ENCODE measurements at places on chromosomes 5 and 9.

- DNase-seq, result no peak
These were observed 28.3 kb upstream of the STOM start for GRCh38 chr9:121398374-121398773.

GRCh38 chr9:98144631-98145030 is 25.6 kb upstream of the TRIM14 start:
- DNase-seq, result no peak

DNA sequence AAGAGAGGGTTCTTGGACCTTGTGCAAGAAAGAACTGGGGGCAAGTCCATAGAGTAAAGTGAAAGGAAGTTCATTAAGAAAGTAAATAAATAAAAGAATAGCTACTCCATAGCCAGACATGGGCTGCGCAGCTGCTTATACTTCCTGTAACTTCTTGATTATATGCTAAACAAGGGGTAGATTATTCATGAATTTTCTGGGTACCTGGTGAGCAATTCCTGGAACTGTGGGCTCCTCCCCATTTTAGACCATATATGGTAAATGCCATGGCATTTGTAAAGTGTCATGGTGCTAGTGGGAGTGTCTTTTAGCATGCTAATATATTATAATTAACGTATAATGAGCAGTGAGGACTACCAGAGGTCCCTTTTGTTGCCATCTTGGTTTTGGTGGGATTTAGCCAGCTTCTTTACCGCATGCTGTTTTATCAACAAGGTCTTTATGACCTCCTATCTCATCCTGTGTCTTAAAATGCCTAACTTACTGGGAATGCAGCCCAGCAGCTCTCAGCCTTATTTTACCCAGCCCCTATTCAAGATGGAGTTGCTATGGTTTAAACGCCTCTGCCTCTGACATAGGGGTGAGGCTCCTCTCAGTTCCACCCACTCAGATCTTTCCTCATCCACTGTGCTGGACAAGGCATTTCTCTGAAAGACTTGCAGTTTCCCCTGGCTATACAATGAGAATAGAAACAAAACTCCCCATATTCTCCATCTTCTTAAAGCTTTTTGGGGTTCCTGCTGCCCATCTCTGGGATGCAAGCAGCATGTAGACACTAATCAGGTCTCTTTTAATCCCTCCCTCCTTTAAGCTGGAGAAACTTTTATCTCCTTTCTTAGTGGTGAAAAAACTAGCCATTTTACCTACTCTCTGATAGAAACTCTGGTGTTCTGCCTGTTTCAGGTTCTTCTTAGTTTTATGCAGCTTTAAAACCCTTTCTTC is 91.2 kb downstream of the ARRDC3 start:
- DNase-seq, result no peak

- DNase-seq, result no peak
These were observed 69.0 kb downstream of the MVB12B start for GRCh38 chr9:126395439-126396212.

DNA sequence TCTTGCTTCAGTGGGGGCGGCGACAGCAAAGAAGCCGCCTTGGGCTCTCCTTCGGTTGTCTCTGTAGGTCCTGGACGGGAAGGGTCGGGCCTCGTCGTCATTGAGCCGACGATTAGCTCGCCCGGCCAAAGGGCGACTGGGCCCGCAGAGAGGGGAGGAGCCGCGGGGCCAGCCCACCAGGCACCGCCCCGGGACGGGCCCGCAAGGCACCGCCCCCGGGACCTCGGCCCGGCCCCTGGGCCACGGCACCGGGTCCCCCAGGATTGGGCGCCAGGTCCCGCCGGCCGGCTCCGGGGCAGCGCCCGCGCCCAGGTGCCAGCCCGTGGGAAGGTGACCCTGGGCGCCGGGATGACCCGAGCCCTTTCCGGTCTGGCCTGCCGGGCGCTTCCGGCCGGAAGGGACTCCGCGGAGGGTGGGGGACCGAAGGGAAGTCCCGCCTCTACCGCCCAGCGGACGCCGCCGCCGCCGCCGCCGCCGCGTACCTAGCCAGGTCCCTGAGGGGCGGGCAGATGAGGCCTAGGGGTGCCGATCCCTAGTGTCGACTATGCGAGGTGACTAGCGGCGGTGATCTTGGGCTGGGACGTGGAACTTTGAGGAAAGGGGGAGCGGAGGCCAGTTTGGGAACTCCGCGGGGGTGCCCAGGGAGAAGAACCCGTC is at the start of the genes GBA2 and RGP1:
TSS of gene GBA2 (minus strand) at position 371 of the 657 bp plus-strand sequence. CDS start 524 bp downstream, outside the sequence.
TSS of gene RGP1 (plus strand) at position 430 of the 657 bp plus-strand sequence. CDS start 469 bp downstream, outside the sequence.
- peak; percentile 88 for DNase-seq

DNA sequence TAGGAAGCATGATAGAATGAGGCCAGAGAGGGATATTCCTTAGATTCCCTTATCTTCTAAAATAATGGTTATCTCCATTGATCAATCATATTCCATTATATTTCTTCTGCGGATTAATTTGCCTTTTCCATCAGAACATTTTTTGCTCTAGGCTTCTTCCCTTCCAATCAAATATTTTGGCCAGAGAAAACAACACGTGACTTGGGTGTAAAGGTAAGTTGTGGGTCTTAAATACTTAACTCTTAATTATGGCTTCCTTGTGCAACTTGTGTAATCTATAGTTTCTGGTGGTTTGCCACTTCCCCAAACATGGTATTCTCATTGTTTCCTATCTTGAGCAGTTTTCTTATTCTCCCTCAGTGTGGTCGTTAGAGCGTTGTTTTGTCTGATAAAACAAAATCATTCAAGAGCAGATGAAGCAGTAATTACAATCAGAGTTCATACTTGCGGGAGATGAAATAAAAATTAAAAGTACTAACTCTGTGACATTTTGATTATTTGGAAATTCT is 889.3 kb downstream of the MAT2B start:
- DNase-seq, result no peak

- no peak for DNase-seq
These were observed 237.4 kb downstream of the NR3C1 start for GRCh38 chr5:143166090-143166489.

DNA sequence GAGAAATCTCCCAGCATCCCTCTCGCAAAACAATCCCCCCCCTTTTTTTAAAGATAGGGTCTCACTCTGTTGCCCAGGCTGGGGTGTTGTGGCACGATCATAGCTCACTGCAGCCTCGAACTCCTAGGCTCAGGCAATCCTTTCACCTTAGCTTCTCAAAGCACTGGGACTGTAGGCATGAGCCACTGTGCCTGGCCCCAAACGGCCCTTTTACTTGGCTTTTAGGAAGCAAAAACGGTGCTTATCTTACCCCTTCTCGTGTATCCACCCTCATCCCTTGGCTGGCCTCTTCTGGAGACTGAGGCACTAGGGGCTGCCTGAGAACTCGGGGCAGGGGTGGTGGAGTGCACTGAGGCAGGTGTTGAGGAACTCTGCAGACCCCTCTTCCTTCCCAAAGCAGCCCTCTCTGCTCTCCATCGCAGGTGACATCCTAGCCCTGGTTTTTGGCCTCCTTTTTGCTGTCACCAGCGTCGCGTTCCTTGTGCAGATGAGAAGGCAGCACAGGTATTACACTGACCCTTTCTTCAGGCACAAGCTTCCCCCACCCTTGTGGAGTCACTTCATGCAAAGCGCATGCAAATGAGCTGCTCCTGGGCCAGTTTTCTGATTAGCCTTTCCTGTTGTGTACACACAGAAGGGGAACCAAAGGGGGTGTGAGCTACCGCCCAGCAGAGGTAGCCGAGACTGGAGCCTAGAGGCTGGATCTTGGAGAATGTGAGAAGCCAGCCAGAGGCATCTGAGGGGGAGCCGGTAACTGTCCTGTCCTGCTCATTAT is 6.8 kb downstream of the CA9 start:
- DNase-seq, result no peak

DNA sequence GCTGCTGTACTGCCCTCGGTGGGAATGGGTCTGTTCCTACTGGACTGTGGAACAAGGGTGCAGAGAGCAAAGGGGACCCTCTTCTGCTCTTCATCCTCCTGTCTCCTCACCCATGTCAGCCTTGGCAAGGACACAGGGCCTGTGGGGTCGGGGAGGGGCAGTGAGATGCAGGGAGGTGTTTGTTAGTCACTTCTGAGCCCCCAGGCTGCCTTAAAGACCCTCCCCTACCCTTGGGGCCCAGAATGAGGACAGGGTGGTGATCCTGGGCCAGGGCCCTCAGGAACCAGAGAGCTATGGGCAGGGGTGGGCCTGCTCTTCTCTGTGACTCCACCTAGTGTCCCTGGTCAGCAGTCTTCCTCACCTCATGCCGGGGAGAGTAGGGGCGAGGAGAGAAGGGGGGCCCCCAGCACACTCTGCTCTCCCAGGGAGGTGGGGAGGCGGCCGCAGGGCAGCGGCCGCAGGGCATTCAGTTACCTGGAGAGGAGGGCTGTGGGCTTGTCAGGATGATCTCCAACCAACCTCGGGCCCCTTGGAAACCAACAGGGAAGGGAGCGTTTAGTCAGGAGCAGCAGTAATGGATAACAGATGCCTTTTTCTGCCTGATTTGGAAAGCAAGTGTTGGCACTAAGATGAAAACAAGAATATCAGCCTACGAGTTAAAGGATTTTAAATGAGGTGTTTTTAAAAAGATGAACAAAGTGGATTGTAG is 62.0 kb upstream of the GARNL3 start:
- no peak for DNase-seq

DNA sequence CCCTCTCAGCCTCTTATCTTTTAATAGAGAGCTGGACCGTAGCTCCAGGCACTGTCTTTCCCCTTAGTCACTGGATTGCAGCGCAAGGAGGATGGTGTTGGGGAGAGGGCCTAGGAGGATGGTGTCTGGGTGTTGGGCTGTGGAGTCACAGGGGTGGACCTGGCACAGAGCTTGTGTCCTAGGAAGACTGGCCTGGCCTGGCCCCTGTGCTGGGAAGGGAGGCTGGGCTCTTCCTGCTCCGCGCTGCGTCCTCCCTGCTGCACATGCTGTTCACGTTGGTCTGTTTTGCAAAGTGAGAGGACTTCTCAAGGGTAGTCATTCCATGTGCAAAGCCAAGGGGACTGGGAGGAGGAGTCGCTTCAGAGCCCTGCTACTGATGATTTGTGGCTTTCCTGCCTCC is 123.9 kb downstream of the EHMT1 start:
- DNase-seq, result no peak

DNA sequence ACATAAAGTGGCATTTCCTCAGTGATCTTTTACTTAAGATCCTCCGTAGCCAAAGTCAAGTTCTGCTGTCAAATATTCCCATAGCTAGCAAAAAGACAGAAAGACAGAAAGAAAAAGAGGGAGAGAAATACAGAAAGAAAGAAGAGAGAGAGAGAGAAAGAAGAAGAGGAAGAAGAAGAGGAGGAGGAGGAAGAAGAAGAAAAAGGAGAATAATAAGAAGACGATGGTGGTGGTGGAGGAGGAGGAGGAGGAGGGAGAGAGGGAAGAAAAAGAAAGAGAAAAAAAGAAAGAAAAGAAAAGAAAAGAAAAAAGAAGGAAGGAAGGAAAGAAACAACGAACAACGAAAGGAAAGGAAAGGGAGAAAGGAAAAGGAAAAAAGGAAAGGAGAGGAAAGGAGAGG is 54.1 kb downstream of the FAT2 start:
- DNase-seq, result no peak

Data from HAP-1 (cell line).